ENCODE measurements at places on chromosomes 5 and 9.

GRCh38 chr5:37835380-37835973 lies 4.4 kb downstream of the GDNF start:
- no peak for DNase-seq

- DNase-seq: no peak
Measured at GRCh38 chr5:73143716-73144115, 23.3 kb downstream of the TMEM171 start.

- DNase-seq: no peak
Measured at GRCh38 chr9:107673861-107674720, 184.5 kb upstream of the KLF4 start.

DNA sequence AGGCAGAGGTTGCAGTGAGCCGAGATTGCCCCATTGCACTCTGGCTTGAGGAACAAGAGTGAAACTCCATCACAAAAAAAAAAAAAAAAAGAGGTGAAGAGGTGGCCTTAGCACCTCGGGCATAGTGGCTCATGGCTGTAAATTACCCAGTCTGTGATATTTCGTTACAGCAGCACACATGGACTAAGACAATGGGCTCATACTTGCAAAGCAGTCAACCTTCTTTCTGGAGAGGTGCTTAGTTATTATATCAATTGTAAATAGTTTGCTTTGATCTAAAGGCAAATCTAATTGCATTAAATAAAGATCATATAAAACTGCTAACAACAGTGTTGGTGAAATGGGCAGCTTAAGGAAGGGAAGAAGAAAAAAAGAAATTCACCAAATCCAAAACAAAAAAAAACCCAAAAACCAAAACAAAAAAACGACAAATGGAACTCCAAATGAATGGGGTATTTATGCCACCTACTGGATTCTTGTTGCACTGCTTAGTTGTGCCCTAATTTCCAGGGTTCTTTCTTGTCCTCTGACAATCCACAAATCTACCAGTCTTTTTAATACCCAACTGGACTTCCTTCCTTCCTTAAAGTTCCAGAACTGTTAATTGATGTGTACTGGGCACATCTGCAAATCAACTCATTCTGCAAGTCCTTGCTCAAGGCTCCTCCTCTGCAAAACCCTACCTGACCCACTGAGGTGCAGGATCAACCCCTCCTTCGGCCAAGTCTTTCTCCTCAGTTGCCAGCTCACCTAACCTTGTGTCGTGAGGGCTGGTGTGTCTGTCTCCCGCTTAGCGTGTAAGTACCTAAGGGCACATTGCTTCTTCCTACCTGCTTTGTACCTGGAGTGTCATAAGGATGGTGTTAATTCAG lies 35.0 kb upstream of the DMRT1 start:
- peak; percentile 11 for DNase-seq

DNA sequence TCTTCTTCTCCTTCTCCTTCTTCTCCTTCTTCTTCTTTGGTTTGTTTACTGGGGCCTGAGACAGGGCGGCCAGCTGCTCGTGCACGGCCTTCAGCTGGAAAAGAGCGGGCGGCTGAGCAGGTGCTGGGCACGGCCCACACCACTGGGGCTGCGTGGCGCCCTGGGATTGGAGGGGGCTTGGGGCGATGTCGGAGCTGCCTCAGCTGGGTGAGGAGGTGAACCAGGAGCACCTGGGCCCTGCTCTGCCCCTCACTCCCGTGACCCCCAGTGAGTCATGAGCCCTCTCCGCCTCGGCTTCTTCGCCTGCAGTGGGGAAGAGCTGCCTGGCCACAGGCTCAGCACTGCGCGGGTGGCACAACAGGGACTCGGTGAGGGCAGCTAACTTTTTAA lies 14.9 kb downstream of the BRD3OS start:
- no peak for DNase-seq

- DNase-seq: no peak
Measured at GRCh38 chr5:118017536-118017935, 970.8 kb downstream of the DTWD2 start.

DNA sequence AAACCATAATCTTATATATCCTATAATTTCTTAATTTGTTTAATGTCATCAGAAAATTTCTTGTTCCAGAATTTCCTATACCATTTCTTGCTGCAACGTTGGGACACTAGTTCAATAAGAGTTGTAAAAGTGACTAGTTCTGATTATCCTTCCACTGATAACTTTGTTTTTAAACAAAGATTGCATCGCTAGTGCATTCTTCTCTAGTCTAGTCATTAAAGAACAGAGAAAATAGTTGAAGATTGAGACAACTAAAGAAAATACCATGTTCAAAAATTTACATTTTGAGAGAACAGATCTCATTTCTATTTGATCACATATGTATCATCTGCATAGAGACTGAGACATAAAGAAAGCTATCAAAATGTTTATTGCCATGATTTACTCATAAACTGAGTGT lies 1888.2 kb downstream of the EFNA5 start:
- no peak for DNase-seq

DNA sequence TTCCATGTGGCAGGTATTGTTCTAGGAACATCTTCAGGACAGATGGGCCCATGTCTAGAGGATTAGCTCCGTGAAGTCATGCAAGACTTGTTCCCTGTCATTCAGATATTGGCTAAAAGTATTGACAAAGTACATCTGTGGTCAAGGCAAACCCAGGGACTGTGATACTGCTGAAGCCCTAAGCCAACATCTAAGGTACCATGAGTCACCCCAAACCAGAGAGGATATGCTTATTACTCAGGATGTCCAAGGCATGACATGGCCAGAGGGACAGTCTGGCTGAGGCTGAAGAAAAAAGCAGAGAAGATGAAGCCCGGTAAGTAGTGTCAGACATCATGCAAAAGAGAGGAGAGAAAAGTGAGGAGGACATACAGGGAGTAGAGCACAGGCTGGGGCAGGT lies 31.0 kb downstream of the HMHB1 start:
- no peak for DNase-seq

DNA sequence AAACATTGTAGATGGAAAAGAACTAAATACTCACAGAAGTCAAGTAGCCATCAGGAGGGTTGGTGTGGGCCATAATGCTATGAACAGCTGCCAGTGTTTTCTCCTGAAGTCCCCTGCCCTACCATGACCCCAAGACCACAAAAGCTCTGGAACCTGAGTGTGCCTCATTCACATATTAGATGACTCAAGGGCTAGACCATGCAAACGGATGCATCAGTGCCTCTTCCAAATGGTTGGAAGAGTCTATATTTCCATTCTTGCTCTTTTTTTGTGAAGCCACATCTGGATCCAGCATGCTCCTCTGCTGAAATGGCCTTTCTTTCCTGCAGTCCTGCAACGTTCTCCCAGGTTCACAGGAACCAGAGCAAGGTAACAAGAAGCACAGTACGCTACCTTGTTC lies 136.6 kb upstream of the EPB41L4A start:
- DNase-seq: no peak

DNA sequence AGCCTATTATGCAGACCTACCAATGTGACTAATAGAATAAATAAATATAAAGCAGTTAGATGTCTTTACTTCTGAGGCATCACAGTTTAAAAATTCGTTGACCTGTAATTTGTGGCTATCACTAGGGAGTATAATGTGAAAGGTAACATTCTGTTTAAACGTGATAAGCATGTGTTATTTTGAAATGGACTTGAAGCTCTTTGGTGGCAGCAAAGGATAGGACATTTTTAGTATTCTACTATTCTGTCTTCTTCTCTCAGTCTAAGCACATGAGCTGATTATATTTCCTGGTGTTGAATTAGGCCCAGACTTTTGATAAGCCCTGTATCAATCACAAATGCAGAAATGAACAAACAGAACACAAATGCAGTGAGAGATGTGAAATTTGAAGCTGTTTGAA lies 974.0 kb upstream of the CDH10 start:
- DNase-seq: no peak

DNA sequence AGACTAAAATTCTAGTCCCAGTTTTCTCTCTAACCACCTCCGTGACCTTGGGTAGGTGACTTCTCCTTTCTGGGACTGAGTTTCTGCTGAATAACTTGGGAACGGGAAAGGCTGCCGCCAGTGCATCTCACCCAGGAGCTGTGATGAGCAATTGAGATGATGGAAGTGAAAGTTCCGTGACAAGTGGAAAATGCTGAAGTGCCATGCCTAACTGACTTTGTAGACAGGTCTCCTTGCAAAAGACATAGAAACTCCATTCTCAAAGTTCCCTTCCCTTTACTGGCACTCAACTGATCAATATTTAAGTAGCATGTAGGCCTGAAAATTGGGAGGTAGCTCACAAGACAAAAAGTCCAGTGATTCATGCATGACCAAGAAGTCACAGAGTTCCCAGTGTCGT lies 6.3 kb upstream of the ADAM19 start:
- no peak for DNase-seq

DNA sequence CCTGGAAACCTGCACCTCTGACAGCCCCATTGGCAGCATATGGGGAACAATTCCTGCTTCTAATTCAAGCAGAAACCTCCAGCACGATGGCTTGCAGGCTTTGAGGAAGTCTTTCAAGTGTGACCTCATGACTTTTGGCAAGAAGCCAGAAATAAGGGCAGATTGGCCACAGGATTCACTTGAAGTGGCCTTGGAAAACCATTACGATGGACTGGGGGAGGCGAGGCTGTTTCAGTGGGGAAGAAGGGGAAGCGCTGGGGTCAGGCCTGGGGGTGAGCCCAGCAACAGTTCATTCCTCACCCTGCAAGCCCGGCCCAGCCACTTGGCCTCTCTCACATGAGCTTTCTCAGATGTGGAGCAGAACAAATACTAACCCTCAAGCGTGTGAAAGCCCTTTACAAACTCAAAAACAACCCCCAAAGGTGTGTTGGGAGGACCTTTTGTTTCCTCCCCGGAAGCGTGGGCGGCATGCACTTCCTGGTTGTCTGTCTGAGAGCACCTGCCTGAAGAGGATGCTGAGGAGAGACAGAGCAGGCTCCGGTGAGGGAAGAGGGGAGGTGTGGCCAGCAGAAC lies 26.9 kb upstream of the EEIG1 start:
- no peak for DNase-seq

- DNase-seq: no peak
Measured at GRCh38 chr9:124218987-124219461, 38.7 kb upstream of the NEK6 start.

GRCh38 chr5:155631116-155631515 lies 617.6 kb downstream of the KIF4B start:
- no peak for DNase-seq

GRCh38 chr5:178389796-178390195 lies 157.2 kb upstream of the PHYKPL start:
- DNase-seq: no peak

DNA sequence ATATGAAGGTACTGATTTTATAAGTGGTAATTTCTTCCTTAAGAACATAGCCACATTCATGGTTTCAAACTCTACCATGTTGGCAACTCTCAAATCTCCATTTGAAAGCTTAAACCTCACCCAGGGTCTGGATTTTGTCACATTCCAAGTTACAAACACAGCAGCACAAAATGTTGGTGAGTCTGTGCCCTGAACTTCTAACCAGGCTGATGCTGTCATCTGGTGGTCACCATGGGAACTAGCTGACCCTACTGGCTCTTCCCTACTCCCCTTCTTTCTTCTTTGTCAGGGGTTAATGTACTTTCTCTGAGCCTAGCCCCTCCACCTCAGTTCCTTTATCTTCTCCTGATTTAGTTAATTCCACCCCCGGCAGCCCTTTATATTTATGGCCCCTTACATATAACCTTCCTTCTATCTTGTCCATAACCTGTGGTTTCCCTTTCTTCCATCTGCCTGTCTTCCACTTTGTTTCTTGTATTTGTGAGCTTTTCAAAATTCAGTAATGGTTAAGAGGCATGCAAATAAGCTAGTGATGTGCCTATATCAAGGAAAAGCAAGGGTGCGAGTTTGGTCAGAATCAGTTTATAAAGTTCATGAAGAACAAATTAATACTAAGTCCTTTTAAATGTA lies 35.9 kb downstream of the TGFBR1 start:
- peak; percentile 41 for DNase-seq

- peak; percentile 41 for DNase-seq
Measured at GRCh38 chr9:132670457-132671391, at the start of gene GTF3C4. TSS of gene GTF3C4 (plus strand) at chr9:132670464. CDS start at chr9:132670599, 135 bp downstream.

DNA sequence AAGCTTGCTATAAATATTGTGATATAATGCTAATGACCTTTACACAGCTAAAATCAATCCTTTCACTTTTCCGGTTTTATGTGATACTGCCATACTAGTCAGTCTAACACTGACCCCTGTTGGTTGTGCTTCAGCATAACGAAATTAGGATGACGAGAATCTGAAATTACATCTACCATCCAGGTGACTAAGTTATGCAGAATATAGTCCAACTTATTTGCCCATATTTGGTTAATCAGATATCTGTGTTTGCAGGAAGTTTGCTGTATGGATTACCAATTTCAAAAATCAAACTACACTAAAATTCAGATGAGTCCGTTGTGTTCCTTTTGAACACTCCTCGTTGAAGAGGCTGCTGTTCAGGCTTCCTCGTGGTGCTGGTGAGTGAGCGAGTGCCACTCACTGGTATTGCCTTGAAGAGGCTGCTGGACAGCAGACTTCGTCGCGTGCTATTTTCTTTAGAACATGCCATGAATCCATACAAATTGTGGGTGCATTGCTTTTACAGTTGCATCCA lies 32.5 kb downstream of the TENT4A start:
- no peak for DNase-seq

GRCh38 chr5:172906436-172906835 lies 52.8 kb upstream of the RPL26L1 start:
- no peak for DNase-seq

DNA sequence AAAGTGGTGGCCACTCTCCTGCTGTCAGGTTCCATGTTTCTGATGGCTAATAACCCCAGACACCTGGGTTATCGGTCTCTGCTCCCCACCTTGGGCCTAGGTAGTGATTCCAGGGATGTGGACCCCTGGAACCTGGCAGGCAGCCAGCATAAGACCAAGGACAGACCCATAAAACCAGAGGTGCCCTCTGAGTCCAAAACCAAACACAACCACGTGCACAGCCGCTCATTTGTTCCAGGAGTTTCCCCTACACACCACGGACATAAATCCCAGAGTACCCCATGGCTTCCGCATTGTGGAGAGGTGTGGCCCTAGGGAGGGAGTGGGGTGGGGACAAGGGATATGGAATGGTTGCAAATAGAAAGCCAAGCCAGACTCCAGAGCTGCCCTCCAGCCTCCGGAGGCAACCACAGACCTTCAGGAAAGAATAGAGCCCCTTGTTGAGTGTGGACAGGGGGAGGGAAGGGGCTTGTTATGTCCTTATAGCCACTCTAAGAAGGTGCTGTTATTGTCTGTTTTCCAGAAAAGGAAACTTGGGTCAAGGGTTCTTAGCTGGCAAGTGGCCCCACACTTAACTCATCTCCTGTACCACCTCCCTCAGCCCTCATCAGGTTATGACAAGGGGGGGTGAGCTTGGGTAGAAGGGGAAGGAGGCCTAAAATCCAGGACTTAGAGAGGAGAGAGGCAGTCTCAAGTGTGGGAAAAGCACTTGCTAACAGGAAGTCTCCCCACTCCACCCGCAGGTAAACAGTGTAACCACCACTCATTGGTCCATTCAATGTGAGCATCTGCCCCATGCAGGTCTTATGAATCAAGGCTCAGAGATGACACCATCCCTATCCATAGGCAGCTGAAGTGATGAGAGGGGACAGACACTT lies 23.6 kb upstream of the CYSTM1 start:
- DNase-seq: no peak

GRCh38 chr5:55857247-55857640 lies 6.1 kb downstream of the IL31RA start:
- no peak for DNase-seq
